ENCODE measurements at places on chromosomes 12 and 14.

DNA sequence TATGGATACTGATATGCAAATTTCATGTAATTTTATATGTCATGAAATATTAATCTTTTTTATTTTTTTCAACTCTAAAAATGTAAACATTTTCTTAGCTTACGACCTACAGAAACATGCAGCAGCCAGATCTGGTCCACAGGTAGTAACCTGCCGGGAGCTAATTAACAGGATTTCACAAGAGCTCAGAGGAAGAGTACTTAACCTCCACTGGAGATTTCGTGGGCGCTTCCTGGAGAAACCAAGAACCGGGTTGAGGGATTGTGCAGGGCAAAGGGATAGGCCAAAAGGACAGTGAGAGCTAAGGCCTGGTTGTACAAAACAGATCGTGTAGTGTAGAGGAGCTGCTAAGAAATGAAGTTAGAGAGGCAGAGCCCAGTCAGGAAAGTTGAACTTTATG lies 315.7 kb downstream of the PAWR start:
- DNase-seq = peak; percentile 13

GRCh38 chr12:114685869-114686268 lies 1.9 kb upstream of the TBX3 start:
- DNase-seq = no peak

DNA sequence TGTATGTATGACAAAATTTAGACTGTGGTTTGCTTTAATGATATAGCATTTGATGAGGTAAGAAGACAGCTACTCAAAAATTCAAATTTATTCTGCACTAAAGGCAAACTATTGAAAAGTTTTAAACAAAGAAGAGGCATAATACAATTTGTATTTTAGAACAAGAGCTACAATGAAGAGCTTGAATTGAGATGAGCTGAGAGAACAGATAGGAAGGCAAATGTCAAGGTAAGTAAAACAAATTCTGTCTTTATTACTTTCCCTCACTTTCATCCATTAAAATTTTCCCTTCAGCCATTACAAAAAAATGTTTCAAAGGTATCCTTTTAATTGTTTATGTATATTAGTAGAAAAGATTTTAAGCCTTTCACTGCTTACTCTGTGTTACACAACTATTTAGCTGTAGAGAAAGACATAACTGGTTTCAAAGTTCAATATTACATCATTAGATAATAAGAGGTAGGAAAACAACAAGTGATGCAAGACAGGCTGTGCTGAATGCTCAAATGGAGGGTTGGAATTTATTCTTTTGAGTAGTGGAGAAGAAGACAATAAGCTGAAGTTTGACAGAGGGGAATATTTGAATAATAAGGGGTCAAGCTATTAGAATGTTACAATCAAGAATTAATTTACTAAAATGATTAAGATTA lies 1334.1 kb downstream of the FSCB start:
- DNase-seq = no peak

- DNase-seq = no peak
Measured at GRCh38 chr14:88228522-88229236, 94.4 kb downstream of the KCNK10 start.

- no peak for DNase-seq
Measured at GRCh38 chr12:106760184-106760531, 14.3 kb upstream of the RIC8B start.

Measured in renal cortical epithelial cell (primary cell).